ENCODE measurements at places on chromosomes 5 and 9.

- H3K27ac ChIP-seq = no peak overlapping the region
- H3K4me3 ChIP-seq = no peak overlapping the region
- no peaks in the 10 kb centered on the region for H3K36me3 ChIP-seq
- DNase-seq = no peak
- no peaks in the 10 kb centered on the region for H3K27me3 ChIP-seq
- H3K4me1 ChIP-seq = no peaks in the 10 kb centered on the region
Observed at GRCh38 chr9:13860946-13861640, 452.8 kb downstream of the NFIB start.

GRCh38 chr5:73373814-73374510, 74.6 kb downstream of the FOXD1 start:
- no peak overlapping the region for H3K4me3 ChIP-seq
- no peak for DNase-seq
- no peaks in the 10 kb centered on the region for H3K36me3 ChIP-seq
- H3K27me3 ChIP-seq = peaks cover 63% of the 10 kb centered on the region
- H3K4me1 ChIP-seq = no peaks in the 10 kb centered on the region

- H3K4me3 ChIP-seq = no peak overlapping the region
- no peaks in the 10 kb centered on the region for H3K27me3 ChIP-seq
- H3K27ac ChIP-seq = no peak overlapping the region
- peaks cover 19% of the 10 kb centered on the region for H3K4me1 ChIP-seq
Observed at GRCh38 chr5:40367255-40367654, 312.5 kb upstream of the PTGER4 start.

DNA sequence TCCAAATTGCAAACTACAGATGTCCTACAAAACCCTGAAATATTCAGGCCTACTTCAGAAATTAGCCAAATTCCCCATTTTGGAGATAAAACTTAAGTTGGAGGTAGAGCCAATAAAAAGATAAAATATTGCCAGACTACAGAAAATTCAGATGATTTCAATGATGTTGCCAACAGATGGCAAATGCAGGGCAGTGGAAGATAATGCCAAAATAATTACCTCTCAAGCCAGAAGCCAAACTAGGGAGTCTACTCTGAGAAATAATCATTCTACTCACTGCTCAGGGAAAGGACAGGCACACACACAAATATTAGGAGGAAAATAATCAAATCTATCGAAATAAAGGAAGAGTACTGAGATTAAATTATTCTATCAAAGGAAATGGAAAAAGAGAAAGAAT, 347.5 kb upstream of the CCNG1 start:
- no peak for DNase-seq
- H3K27ac ChIP-seq = no peak overlapping the region
- H3K4me3 ChIP-seq = no peak overlapping the region
- H3K36me3 ChIP-seq = no peaks in the 10 kb centered on the region

DNA sequence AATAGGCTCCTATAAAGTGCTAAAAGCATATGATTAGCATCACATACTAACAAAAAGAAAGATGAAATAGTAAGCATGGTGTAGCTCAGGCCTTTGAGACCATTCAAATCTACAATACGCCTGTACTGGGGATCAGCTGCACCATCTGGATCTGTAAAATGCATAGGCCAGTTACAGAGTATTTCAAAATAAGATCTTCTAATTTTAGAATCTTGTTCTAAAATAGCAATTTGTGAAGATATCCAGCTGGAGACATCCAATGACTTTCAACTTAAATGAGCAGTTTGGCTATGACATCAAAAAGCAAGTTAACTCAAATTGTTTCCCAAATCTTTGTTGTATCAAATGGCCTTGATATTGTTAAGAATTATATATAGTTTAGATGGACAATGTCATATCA, 386.3 kb downstream of the MRPS30 start:
- H3K4me1 ChIP-seq = no peaks in the 10 kb centered on the region
- H3K36me3 ChIP-seq = no peaks in the 10 kb centered on the region
- H3K27me3 ChIP-seq = no peaks in the 10 kb centered on the region
- DNase-seq = no peak
- no peak overlapping the region for H3K4me3 ChIP-seq

- H3K27me3 ChIP-seq = peaks cover 36% of the 10 kb centered on the region
- no peaks in the 10 kb centered on the region for H3K36me3 ChIP-seq
- no peak overlapping the region for H3K4me3 ChIP-seq
- H3K4me1 ChIP-seq = no peaks in the 10 kb centered on the region
- no peak overlapping the region for H3K27ac ChIP-seq
- DNase-seq = no peak
Observed at GRCh38 chr5:175753536-175754402, 95.9 kb downstream of the HRH2 start.

GRCh38 chr5:155728146-155728856, 598.7 kb upstream of the SGCD start:
- H3K27ac ChIP-seq = no peak overlapping the region
- H3K4me1 ChIP-seq = no peaks in the 10 kb centered on the region
- no peak overlapping the region for H3K4me3 ChIP-seq
- H3K27me3 ChIP-seq = peaks cover 55% of the 10 kb centered on the region
- DNase-seq = no peak

GRCh38 chr5:61277781-61278180, 54.3 kb upstream of the ZSWIM6 start:
- H3K4me3 ChIP-seq = peak overlapping the region; percentile 62
- H3K27ac ChIP-seq = peak overlapping the region; percentile 85
- peak; percentile 25 for DNase-seq
- peaks cover 31% of the 10 kb centered on the region for H3K4me1 ChIP-seq
- H3K36me3 ChIP-seq = no peaks in the 10 kb centered on the region

All from activated naive CD4-positive, alpha-beta T cell treated with anti-CD3 and anti-CD28 coated beads for 36 hours (primary cell).